ENCODE measurements at places on chromosomes 16 and 17.

DNA sequence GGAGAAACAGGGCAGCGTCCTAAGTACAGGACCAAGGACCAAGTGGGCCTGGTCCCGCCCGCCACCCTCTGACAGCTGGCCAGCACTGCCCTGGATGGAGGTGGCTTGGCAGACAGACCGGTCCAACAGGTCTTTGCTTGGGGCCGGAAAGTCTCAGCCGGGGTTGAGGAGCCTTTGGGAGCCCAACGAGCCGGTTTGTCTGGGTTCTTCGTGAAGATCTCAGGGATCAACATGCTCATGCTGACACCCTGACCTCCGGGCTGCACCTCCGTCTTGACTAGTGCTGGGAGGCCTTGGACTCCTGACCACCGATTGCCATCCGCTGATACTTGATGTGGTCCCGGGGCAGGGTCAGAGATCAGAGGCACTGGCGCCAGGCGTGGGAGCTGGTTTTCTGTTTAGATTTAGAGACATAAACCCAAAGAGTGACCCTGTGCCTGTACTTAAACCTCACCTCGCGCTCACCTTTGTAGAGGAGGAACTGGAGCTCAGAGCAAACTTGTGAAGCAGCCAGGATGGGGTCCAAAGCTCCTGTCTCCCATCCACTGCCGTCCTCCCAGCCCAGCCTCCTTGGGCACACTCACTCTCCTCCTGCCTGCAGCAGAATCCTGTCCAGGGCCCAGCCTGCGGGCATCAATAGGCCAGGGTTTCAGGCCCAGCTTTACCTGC is 92.1 kb upstream of the GSE1 start:
- DNase-seq = peak; percentile 58

- no peak for DNase-seq
These were observed 84.9 kb downstream of the RTN4RL1 start for GRCh38 chr17:1939981-1940809.

DNA sequence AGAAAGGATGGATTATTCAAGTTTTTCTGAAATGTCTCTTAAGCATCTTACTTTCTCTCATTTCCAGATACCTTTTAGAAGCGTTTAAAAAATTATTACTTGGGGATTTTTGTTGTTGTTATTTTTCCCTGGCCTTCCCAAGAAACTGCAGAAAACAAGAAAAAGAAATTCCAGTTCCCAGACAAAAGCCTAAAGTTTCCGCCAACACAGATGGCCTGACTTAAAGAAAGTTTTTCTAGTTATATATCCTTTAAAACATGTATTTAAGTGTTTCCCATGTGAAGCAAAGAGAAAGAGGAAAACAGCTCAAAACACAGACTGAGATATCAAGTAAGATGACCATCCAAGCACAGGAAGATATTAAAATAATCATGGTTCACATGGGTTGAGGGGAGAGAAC is 401.7 kb upstream of the MAF start:
- DNase-seq = no peak

GRCh38 chr17:73482251-73482716 is 162.0 kb downstream of the SDK2 start:
- DNase-seq = no peak

GRCh38 chr16:89921702-89922476 is 1.3 kb upstream of the TUBB3 start:
- peak; percentile 30 for DNase-seq
